CD4-positive, alpha-beta memory T cell (primary cell): ENCODE measurements at places on chromosomes 5 and 9.

- no peak for DNase-seq
Observed at GRCh38 chr5:153979028-153979783, 59.5 kb downstream of the FAM114A2 start.

GRCh38 chr5:141800617-141801016, 77.6 kb downstream of the PCDH1 start:
- no peak for DNase-seq

DNA sequence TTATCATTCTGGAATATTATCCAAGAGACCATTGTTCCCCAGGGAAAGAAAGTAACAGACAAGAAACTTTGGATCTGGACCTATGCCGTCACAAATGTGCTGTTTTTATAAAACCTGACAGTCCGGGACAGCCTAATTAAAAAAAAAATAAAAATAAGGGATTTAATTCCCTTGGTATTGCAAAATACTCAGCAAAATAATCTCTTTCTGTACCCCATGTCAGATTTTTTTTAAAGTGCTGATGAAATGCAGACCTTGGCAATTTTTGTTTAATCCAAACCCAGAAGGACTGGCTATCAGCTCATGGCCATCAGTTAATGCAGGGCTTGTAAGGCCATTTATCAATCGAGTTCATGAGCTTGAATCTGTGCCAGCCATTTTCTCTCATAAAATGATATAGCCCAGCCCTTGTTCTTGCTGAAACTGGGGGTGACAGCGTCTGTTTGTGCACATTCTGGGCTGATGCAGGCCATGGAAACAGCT, 162.7 kb upstream of the S1PR3 start:
- DNase-seq, result no peak

GRCh38 chr9:32427111-32427873, 42.8 kb downstream of the ACO1 start:
- DNase-seq, result no peak

DNA sequence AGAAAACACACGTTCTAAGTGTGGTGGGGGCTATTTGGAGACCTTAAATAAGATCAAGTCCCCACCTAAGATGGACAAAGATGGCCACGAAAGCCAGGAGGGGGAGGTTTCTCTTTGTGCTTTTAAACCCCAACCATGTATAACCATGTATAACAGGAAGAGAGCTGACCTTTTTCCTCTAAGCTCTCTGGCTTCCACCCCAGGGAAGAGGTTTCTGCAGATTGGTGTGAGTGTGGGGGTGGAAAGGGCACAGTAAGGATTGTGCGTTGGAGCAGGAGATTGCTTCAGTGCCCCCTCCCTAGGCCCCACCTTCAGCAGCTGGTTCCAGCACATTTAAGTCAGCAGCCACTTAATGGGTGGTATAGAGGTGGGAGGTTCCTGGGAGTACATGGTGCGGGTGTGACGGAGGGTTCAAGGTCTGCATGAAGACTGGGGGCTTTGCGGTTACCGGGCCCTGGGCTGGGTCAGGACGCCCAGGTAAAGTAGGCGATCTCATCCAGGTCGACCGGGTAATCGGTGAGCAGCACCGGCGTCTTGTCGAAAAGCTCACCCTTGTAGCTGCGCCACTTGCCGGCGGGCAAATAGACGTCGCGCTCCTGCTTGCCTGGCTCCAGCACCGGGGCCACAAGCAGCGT, 6.2 kb downstream of the MYORG start:
- no peak for DNase-seq

- no peak for DNase-seq
Observed at GRCh38 chr5:7875151-7875550, 6.2 kb downstream of the MTRR start.

DNA sequence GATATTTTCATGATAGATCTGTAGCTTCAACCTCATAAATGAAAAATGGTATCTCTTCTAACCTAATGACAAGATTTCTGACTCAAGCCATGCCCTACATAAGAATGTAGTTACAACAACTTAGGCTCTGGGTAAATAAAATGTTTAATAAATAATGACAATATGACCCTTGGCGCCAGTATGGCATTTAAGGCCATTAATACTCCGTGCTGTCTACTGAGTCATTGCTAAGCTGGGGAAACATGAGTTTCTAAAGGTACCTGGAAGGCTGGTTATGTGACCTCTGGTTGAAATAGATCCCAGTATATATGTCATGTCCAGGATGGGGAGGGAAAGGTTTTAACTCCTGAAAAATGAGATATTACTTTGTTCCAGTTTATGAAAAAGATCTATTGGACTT, 58.0 kb upstream of the CEMIP2 start:
- DNase-seq, result no peak

DNA sequence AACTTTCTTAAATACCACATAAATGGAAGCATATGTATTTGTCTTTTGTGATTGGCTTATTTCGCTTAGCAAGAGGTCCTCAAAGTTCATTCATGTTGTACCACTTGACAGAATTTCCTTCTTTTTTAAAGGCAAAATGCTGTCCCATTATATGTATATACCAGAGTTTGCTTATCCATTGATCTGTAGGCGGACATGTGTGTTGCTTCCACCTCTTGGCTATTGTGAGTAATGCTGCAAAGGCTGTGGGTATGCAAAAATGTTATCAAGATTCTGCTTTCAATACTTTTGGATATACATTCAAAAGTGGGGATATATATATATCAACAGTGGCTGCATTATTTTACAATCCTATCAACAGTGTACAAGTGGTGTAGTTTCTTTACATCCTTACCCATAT, 271.0 kb downstream of the PRR16 start:
- no peak for DNase-seq

DNA sequence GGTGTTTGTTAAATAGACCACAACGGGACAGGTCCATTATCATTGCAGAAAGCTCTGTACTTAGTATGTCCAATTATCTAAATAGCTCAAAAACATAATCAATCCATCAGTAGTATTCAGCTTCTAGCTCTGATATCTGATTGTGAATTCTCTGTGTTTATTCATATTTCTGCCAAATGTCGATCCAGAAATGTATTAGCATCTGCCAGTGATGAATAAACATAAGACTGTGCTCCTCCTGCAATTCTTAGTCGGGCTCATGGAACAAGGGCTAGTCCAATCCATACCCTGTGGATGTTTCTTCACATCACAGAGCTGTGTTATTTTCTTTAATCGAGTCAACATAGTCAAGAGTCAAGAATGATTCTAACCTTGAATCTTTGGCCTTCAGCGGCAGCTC, 1612.1 kb upstream of the WWC1 start:
- no peak for DNase-seq

DNA sequence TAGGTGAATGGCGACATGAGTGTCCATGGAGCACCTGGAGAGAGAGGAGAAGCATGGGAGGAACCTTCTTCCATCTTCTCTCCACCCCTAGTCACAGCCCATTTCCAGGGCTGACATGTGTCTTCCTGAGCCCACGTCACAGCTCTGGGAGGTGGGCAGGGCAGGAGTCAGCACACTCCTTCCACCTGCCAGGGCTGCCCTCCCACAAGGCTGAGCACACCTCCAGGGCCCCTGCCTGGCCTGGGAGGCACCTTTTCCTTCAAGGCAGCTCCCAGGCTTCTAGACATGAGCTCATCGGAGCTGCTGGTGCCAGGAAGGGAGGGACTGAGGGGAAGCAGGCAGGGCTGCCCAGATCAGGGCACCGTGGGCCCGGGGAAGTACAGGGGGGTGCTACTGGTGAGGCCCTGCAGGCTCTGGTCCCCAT, 13.6 kb upstream of the SYNPO start:
- no peak for DNase-seq

DNA sequence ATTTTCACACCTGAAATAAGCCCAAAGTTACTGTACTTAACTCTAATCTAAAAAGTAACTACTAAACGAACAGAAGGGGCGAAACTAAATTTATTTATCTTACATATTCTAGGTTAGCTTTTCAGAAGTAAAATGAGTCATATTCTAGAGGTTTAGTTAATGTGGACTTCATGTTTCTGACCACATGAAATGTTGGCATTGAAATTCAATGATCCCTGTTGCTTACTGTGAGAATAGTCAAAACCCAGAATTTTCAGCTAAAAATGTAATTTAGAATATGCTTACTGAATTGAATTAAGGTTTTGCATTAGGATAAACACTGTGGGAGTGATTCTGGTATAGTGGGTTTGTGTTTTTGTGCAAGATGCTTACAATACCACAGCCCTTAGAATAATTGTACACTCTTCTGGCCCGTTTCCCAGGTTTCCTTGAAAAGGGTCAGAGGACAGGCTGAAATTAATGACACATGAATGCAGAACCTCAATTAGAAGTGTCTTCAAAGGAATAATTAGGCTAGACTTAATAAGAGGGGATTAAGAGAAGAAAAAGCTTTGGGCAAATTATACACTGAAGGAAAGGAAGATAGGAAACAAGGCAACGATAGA, 1.4 kb upstream of the SNX18 start:
- DNase-seq, result no peak

GRCh38 chr9:82621447-82621846, 441.5 kb downstream of the RASEF start:
- no peak for DNase-seq

DNA sequence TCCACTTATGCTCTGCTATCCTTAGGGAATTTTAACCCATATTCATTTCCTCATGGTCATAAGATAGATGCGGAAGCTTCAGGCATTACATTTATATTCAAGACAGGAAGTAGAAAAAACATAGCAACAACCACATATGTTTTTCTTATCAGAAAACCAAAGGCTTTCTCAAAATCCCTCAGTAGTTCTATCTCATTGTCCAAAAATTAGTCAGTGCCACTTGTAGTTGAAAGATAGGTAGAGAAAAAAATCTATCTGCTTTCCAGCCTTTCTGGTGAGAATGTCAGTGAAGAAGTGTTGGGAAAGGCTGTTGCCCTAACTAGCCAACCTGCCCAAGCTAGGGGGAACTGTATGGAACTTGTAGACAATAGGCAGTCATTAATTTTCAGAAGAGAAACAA, 23.5 kb upstream of the MOCS2 start:
- no peak for DNase-seq

GRCh38 chr5:3312299-3312698, 283.3 kb upstream of the IRX1 start:
- no peak for DNase-seq

DNA sequence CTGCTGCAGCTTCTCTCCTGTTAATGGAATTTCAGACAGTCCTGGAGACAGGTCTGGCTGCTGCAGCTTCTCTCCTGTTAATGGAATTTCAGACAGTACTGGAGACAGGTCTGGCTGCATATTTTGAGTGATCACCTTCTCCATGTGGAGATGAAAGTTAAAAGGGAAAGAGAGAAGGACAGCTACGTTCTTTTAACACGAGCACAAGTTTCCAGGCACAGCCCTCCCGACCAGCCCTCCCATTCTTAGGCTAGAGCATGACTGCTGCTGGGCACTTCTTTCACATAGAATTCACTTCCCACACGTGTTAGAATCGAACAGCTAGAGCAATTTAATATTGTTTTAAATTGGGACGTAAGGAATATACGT, 133.3 kb upstream of the DMRT1 start:
- DNase-seq, result no peak

DNA sequence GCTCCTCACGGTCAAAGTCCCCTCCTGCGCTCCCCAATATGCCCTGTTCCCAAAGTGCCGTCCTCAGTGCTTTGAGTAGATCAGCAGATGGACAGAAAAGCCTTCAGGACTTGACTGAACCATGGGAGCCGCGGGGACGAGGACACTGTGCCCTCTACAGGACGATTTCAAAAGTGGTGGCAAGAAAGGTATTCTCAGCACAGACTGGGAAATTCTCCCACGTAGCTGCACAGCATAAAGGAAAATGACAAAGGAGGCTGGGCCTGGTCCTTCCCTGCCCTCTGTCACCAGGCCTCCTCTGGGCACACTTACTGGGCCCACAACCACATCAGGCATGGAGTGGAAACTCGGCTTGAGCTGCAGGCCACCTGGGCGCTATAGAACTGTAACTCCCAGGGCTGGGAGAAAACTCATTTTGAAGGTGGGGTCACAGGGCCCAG, 16.7 kb upstream of the MTMR12 start:
- no peak for DNase-seq

- no peak for DNase-seq
Observed at GRCh38 chr9:88302579-88303324, 85.5 kb upstream of the SPIN1 start.

- DNase-seq, result no peak
Observed at GRCh38 chr5:136258463-136258862, 65.5 kb upstream of the SMIM32 start.

GRCh38 chr9:129032541-129033159, 3.8 kb upstream of the MIGA2 start:
- DNase-seq, result no peak

DNA sequence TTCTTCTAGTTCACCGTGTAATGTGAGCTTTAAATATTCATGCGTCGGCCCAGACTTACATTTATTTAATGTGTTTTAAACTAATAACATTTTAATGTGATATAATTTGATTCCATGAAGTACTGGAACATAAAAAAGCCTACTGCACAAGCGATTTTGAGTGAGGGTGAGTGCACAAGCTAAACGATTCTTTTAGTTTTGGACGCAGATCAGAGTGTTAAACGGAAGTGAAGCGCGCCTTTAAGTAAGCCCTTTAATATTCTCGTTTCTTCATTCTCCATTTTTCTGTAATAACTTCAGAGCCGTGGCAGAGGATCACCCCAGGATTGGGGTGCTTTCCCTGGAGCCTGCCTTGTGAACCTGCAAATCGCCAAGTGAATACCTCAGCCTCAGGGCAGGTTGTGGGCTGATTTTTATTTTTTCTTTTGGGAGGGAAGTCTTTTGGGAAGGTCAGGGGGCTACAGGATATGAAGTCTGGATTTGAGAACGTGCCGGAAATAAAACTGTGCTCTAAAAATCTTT, 4.9 kb upstream of the PAX5 start:
- no peak for DNase-seq

DNA sequence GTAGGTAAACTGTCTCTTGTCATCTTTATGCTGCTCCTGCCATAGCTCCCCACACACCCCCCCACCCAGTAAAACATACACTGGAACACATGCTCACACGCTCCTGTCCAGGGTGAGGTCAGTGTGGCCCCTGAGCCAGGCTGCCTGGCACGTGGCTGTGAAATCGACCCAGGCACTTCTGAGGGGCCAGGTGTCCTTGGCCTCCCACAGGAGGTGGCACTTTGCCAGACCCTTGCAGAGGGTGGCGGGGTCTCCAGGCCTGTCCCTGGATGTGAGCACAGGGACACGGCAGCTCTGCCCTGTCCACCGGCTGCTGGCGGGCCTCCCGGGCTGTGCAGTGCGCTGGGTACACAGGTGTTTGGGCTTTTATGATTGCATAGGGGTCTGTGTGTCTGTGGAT, 10.0 kb upstream of the CRB2 start:
- no peak for DNase-seq

- no peak for DNase-seq
Observed at GRCh38 chr9:113659740-113660139, 196.2 kb downstream of the RGS3 start.

GRCh38 chr5:4882186-4882585, 257.9 kb upstream of the ADAMTS16 start:
- no peak for DNase-seq

DNA sequence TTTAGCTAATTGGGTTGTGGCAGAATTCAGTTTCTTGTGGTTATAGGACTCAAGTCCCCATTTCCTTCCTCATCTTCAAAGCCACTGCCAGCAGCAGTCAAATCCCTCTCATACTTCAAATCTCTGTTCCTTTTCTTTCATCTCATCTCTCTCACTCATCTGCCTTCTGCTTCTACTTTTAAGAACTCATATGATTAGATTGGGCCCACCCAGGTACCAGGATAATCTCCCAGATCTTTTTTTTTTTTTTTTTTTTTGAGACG, 8.0 kb upstream of the REEP5 start:
- peak; percentile 74 for DNase-seq

GRCh38 chr5:157219491-157220271, 39.0 kb downstream of the ITK start:
- DNase-seq, result no peak
